ENCODE measurements at places on chromosomes 4 and X.

DNA sequence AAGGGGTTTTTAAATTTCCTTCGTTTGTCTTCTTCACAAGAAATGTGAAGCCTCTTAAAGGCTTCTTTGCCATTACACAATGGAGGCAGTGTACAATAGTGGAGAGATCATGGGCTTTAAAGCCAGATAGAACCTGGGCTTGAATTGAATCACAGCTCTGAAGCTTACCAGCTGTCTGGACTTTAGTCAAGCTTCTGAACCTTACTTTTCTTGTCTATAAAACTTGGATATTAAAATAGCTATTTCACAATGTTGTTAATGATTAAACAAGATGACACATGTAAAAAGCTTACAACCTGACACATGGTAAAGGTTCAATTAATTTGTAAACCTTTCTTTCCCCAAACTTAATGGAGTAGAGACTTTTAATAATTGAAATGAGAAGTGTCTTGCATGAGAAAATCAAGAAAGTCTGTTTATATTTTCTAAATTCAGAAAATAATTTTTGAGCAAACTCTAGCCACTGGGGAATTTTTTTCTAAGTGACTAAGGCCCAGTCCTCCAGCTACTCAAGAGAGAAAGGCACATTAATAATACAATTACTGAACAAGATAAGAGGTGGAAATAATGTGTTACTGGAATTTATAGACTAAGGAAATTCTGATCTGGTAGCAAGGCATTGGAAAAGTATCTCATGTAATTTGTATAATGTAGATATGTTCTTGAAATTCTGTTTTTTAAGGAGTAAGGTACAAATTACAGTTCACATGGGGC, 21.7 kb upstream of the TBC1D8B start:
- no peak for DNase-seq

- no peak for DNase-seq
These were observed 104.9 kb downstream of the CEP44 start for GRCh38 chr4:174388461-174389145.

DNA sequence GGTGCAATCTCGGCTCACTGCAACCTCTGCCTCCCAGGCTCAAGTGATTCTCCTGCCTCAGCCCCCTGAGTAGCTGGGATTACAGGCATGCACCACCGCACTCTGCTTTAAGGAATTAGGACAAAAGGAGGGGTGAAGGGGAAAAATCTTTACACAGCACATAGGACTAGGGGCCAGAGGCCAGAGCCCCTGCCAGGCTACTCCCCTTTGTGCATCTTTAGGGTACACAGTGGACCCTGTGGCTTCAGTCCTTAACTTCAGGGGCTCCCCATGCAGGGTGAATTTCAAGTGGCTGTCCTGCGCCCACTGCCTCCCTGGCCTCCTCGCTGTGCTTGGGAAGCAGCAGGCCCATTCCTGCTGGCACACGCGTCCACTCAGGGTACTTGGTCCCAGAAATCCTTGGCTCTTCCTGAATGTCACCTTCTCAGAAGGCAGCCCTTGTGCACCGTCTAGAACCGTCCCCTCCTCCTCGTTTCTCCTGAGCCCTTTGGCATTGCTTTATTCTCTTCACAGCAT, 138.9 kb upstream of the PSAPL1 start:
- DNase-seq, result no peak

GRCh38 chr4:95445251-95445650, 103.5 kb downstream of the UNC5C start:
- no peak for DNase-seq

- no peak for DNase-seq
These were observed 12.0 kb downstream of the ZFYVE28 start for GRCh38 chr4:2406406-2406805.

- no peak for DNase-seq
These were observed 17.4 kb downstream of the CCNG2 start for GRCh38 chr4:77174426-77174825.

DNA sequence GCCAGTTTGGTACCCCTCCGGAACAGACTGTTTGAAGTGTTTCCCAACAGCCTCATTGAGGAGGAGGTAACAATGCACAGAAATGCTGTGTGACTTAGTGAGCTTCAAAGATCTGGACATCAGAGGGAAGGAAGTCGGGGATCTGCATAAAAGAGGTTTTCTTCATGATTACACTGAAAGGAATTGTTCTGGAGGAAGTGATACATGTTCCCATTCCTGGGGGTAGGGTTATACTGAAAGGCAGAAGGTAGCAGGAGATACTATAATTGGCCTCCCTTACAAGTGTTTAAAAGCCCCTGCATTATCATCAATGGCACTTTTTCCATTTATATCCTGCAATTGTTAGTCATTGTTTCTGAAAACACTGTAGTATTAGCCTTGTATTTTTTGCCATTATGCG, 94.0 kb upstream of the DKK2 start:
- DNase-seq, result no peak

- no peak for DNase-seq
These were observed 8.8 kb downstream of the UGDH start for GRCh38 chr4:39518484-39518883.

- no peak for DNase-seq
These were observed 7.9 kb downstream of the TRIM2 start for GRCh38 chr4:153211986-153212728.

GRCh38 chrX:69031971-69032391, 133.3 kb downstream of the PJA1 start:
- no peak for DNase-seq

DNA sequence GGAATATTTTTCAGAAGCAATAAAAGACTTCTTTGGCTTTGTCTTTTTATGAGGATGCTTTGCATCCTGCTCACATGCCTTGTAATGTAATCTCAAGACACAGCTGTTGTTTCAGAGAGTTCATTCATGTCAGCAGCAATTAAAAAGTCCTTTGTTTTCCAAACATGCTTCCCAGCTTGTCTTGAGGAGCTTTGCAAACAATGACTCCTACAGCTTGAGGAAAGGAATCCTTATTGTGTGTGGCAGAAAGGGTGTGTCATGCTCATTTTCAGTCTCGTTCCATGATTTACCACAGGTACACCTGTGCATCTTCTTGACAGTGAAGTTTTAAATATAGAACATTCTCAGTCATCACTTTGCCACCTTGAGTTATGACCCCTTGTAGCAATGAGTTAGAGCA, 139.2 kb upstream of the AADAT start:
- no peak for DNase-seq

GRCh38 chrX:108091878-108092291, 307 bp downstream of the ATG4A start:
- no peak for DNase-seq

- DNase-seq, result no peak
These were observed 157.0 kb downstream of the PCDH18 start for GRCh38 chr4:137375111-137375850.
